Activated T-cell treated with anti-CD3 and anti-CD28 coated beads, Interleukin-2, amount 50 U/mL, for 72 hours (primary cell): ENCODE measurements at places on chromosomes 6 and 20. TPM values are rescaled to one million over a fixed set of nuclear protein-coding genes. Genes with fewer than 3 reads are reported as not detected.

GRCh38 chr6:34284563-34285447 is 36.0 kb upstream of the SMIM29 start:
- no peak for DNase-seq

Gene FOXP4
- total RNA-seq = 27.7 TPM

DNA sequence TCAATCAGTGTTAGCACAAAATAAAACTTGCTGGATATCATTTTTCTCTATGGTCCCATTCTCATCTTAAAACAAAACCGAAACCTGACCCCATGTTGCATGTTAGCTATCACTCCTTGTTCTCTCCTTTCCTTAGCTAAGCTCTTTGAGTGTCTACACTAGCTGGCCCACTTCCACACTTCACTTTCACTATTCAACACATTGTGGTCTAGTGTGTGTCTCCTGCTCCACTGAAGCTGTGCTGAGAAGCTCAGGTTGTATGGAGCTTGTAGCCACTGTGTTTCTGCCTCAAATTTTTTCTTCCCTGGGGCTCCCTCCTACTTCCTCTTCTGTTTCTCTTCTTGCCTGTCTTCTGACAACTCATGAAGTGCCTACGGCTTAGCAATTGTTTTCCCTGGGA is 223.0 kb downstream of the NKAIN2 start:
- no peak for DNase-seq

DNA sequence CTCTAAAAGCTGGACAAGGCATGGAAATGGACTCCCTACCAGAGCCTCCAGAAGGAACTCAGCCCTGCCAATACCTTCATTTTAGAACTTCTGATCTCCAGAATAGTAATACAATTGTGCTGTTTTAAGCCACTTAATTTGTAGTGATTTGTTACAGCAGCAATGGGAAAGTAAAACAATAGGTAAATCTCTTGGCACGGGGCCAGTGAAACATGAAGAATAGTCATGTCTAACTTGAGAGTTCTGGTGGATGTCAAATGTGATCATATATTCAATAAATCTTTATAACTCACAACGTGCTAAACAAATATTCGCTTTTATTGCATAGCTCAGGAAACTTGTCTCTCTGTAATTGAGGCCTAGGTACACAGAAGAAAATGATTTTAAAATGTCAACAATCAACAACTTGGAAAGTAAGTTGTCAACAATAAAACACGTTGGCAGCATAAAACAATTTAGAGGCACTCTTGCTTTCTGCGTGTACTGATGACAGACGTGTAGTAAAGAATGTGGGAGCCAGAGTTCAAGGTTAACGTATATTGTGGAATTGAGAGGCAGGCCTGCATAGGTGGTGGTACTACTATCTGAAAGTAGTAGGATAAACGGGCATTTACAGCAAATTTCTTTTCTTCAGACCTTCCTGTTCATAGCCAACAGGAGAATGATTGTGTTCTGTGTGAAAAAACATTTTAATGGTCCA is 140.5 kb upstream of the OPRM1 start:
- no peak for DNase-seq

Gene TMEM239
- not detected for total RNA-seq

Gene SERAC1
- total RNA-seq = 6.0 TPM

- DNase-seq = no peak
Observed at GRCh38 chr6:98716341-98716740, 118.0 kb upstream of the POU3F2 start.

DNA sequence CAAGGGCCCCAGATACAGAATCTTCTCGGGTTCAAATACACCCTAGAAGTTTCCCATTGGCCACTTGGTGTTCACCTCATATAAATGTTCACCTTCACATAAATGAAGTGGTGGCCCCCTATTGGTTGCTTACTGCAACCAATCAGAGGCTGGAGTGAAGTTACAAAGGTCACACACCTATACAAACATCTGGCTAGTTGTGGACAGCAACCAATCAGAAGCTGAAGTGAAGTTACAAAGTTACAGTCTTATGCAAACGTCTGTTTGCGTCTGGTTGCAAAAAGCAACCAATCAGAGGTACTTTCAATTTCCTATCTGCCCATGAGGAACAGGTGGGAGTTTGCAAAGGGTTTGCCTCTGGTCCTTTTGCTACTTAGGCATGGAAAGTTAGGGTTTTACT is 206.5 kb upstream of the BMP2 start:
- DNase-seq = no peak

- peak; percentile 63 for DNase-seq
Observed at GRCh38 chr20:32536851-32537656, 48.1 kb downstream of the NOL4L start.

GRCh38 chr6:38508894-38509293 is 130.8 kb downstream of the BTBD9 start:
- DNase-seq = no peak

DNA sequence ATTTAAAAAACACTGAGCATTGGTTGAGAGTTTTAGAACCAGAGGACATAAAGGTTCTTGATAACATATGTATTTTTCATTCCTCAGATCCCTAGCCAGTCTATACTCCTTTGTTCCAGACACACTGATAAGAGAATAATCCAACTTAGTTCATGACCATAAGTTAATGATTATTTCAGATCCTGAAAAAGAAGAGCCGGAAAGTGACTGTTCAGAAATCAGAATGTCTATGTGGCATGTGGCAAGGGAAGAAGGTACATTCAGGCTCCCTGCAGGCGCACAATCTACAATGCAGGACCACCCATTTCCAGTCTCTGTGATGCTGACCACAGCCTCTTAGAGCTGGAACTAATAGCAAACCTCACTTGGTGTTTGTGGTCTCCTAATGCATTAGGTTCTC is 666.7 kb upstream of the AGPAT4 start:
- DNase-seq = no peak

Gene ECT2L
- not detected for total RNA-seq

DNA sequence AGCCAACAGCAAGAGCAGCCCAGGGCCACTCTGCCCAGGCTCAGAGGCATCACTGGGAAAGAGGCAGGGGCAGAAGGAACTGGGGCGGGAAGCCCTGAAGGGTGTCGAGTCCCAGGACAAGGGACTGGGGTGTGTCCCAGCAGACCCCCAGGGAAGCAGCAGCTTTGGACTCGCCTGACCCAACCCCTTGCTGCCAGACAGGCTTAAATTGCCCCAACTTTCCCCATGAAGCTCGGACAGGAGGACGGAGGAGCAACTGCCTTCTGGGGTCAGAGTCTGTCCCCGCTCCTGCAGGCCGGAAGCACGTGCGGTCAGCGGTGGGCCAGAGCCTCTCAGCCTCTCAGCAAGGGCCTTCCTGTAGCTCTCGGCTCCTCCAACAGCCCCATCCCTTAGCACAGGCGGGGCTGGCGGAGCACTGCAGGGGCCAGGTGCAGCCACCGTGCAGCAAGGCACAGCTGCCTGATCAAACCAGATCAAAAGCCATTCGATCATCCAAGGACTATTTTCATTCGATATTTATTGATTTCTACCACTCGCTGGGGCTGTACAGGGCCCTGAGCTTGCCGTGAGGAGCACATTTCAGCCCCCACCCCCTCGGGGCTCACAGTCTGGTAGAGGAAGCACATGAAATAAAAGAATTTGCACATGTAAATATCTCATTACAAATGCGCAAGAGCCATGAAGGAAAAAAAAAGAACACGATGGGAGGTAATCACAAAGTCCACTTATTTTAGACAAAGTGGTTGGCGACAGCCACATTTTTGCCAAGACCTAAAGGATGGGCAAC is 31.8 kb upstream of the STX16 start:
- no peak for DNase-seq

GRCh38 chr6:165999279-165999678 is 168.4 kb downstream of the TBXT start:
- no peak for DNase-seq

GRCh38 chr20:1392443-1392692 is 486 bp downstream of the FKBP1A start:
- DNase-seq = no peak

GRCh38 chr6:56807326-56807988 is 147.4 kb upstream of the BEND6 start:
- DNase-seq = no peak

DNA sequence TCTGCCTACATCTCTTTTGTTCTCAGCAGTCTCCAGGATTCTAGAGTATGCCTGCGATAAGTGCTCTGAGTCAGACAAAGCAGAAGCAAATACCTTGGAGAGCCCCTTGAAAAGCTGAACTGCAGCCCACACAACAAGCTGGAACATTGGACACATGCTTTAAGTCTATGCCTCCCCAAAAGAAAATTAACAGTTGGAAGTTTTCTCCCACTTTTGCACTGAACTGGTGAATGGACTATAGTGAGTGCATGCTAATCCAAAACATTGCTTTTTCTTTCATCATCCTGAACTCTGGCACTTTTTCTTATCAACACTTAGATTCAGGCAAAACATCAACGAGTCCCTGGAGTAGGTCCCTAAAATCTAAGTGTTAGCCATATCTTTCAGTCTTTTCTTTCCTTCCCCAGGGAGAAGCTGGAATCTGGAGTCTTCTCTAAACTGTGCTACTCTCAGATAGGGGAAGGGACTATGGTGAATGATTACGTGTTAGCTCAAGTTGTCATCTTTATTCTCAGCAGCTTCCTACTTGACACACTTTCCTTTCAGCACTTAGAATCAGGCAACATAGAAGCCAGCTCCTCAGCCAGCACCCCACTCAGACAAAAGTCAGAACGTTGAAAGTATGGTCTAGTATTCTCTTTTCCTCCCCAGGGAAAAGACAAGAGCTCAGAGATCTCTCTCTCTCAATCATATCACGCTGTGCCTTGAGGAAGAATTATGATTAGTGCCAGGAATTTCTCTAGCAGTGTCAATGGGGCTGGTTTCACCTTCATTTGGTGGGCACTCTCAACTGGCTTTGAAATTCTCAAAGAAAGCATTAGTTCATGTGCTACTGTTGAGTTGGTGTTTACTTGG is 811.0 kb upstream of the GJE1 start:
- DNase-seq = no peak

DNA sequence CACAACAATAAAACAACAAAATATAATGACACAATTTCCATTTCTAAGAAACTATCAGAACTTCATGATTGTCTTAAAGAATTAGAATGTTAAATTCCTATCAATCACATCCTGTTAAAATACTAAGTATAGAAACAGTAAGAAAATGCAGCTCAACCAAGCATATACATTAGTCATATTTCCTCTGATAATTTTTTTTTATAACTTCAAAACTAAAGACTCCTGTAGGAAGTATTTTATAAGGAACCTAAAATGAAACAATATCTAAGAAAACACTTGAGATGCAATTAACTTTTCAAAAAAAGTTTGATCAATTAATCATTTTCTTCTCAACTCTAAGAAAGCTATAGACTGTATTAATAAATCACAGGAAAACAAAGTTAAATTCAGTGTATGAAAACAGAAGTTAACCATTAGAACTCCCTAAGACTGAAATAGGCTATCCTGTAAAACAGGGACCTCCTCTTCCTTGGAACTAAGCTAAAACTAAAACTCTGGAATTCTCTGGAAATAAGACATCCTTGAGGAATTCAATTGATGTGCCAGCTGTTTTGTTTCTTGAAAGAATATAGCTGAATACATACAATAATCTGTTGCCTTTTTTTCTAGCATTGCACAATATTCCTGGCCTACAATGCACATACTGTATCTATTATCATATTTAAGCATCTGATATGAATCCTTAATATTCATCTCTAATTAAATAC is 19.8 kb downstream of the FKBP5 start:
- DNase-seq = no peak

Gene DDO
- not detected for total RNA-seq

DNA sequence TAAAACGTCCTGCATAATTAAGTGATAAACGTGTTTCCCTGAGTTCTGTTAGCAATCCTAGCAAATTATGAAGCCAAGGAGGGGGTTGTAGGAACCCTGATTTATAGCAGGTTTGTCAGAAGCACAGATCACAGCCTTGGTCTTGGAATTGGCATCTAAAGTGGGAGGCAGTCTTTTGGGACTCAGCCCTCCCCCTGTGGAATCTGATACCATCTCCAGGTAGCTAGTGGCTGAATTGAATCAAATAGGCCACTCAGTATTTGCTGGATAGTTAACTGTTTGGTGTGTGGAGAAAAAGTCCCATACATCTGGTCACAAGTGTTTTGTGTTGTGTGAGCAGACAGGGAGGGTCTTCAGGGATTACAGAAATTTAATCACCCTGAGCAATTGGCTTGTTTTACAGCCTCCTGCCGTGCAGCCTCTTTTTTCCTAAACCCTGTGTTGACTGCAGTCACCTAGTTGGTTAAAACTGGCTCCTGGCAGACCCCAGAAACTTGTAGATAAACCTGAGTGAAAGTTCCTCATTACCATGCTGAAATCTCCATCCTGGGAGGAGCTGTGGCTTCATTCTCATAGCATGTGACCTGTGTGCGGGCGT is 19.0 kb upstream of the KIFC1 start:
- no peak for DNase-seq

DNA sequence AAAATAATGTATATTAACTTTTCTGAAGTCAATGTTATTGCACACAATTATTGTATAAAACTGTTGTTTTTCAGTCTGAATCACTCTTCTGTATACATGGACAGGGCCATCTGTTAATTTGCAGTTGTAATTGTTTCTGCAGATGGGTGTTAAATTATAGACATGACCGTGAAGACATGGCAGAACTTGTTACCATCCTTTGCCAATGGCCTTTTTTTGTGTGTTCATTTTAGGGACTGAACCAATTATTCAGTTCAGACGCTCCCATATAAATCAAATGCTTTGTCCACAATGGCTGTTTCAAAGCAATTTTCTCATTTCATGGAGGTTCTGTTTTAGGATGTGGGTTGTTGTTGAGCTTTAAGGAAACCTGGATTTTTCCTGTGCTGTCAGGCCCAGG is 533.7 kb downstream of the DOK5 start:
- no peak for DNase-seq

DNA sequence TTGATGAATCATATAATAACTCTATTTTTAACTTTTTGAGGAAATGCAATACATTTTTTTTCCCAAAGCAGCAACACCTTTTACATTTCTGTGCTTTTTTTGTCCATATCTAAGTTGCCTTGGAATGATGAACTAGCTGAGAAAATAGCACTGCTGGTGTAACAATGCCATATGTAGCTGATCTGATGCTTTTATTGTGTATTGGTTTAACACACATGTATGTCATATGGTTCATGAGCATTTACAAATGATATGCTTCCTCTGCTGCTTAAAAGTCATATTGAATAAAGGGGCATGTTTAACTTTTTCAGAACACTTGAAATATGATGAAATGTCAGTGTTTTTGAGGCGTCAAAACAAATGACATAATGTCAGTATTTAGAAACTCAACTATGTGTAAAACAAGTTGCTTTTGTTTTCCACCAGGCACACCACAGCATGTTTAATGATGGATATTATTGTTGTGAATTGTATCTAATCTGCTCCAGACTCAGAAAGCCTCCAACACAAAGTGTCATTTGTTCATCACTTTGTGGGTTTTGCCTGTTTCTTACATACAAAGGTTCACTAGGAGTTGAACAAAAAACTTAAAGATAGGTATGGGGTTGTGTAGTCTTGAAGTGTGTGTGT is 775.8 kb upstream of the FLRT3 start:
- no peak for DNase-seq

Gene HAO1
- not detected for total RNA-seq

GRCh38 chr20:34112600-34113101 is 608 bp upstream of the EIF2S2 start:
- peak; percentile 25 for DNase-seq
